ENCODE measurements at places on chromosomes 7 and 10. TPM values are rescaled to one million over a fixed set of nuclear protein-coding genes. Genes with fewer than 3 reads are reported as not detected.

Gene CTTNBP2
- total RNA-seq = 0.28 TPM

Gene CALML3
- total RNA-seq = under 0.01 TPM

Gene SPDYE5
- total RNA-seq = not detected

Gene OPN1SW
- total RNA-seq = not detected

Gene GCK
- 1.0 TPM for total RNA-seq

Gene GIMAP7
- 0.09 TPM for total RNA-seq

Gene CALHM2
- total RNA-seq = 21.0 TPM

Gene FXYD4
- not detected for total RNA-seq

Gene KLF14
- total RNA-seq = not detected

Gene ATRNL1
- total RNA-seq = 0.18 TPM

Gene CC2D2B
- 0.14 TPM for total RNA-seq

Gene SERPINE1
- 240 TPM for total RNA-seq

Gene SSMEM1
- 0.09 TPM for total RNA-seq

Gene LBX1
- total RNA-seq = not detected

Gene TMEM273
- total RNA-seq = under 0.01 TPM

Gene TBC1D12
- 11.7 TPM for total RNA-seq

Gene IKZF1
- total RNA-seq = not detected

Gene PDE1C
- 0.92 TPM for total RNA-seq

Gene CTAGE4
- total RNA-seq = 0.28 TPM

Gene TCAF1
- total RNA-seq = 51.2 TPM

Gene KCNH2
- 1.7 TPM for total RNA-seq

Gene OR6B1
- not detected for total RNA-seq

Gene HOXA6
- 4.4 TPM for total RNA-seq

Gene PRKG1
- 32.7 TPM for total RNA-seq

All from smooth muscle cell of bladder (primary cell).